H9 (cell line): ENCODE measurements at places on chromosomes 5 and 9.

- peak; percentile 99 for DNase-seq
These were observed at the start of gene ADGRV1 for GRCh38 chr5:90558344-90559192. ADGRV1 (plus strand) TSS chr5:90558797; CDS start chr5:90558896, 99 bp downstream.

DNA sequence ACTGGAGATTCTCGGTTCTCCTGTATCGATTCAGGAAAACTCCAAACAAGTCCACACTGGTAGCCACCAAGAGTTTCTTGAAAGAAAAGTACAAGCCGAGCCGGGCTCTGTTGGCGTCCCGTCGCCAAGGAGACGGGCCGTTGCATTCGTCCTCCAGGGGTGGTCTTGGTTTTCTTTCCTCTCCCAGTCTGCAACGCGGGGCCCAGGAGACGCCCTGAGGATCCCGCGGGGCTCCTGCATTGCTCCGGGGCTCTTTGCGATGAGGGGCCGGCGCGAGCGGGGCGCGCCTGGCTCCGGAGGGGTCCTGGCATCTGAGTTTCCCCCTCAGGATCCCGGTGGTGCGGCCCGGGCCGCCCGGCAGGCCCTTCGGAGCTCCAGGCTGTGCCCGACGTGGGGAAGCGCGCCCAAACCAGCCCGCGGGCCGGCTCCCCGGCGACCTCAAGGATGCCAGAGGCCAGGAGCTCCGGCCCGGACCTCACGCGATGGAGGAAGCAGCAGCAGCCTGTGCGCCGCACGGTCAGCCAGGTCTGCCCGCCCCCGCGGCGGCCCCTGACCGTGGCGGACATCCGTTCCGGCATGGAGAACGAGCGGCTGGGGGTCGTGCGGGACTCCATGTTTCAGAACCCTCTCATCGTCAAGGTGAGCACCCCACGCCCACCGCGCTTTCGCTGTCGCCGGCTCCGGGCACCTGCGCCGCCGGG lies at the start of gene CFAP77:
CFAP77 (plus strand) TSS at position 384 of the 701 bp plus-strand sequence; CDS start at position 445, 61 bp downstream.
- peak; percentile 70 for DNase-seq

DNA sequence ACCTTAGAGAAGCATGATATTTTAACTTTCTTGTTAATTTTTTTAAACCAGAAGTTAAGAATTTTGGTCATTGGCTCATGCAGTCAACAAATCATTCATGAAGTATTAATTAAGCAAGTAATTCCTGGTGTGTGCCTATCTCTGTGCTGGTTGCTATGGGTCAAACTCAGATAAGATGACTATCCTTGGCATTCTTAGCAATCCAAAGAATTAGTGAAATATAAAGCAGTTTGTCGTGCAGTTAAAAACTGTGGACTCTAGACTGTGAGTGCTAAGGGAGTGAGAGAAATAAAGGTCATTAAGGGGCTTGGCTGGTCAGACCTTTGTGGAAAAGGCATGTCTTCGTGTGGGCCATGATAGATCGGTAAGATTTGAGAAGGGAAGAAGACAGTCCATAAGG lies 4.8 kb downstream of the CYFIP2 start:
- DNase-seq: no peak

DNA sequence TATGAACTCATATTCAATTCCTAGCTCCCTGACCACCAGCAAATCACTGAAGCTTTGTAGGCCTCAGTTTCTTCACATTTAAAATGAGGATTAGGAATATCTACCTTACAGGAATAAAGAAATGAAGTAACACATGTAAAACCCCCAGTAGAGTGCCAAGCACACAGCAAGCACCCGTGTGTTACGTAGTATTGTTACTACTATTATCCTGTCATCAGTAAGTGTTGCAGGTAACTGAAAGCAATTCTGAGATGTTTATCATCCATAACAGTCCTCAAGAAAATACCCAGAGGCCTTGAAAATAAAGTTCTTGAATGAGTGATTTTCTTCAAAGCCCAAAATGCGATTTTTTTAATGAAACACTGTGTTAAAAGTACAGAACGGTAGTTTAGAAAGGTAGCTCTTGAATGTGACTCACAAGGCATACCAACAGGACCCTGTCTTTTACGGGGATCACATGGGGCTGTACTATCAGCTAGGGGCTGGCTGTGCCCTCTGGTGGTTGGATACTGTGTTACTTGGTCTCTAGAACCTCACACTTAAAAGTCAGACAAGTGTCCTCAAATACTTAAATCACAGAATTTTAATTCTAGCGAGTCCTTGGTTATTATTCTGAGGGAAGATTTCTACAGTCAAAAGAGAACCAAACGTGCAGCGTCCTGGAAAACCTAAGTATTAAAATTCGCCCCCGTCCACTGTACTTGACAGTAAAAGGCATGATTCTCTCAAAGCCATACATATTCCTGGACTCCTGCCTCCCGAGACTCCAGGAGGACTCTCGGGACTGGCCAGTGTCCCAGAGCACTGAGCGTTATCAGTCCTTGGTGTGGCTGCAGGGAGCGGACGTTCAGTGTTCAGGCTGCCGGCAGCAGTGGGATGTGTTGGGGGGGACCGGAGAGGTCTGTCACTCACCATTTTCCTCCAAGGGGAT lies 725 bp downstream of the NDUFB6 start:
- DNase-seq: peak; percentile 66

GRCh38 chr5:174567506-174568141 lies 156.8 kb upstream of the MSX2 start:
- no peak for DNase-seq

GRCh38 chr5:80437326-80437725 lies 29.5 kb downstream of the ZFYVE16 start:
- no peak for DNase-seq

DNA sequence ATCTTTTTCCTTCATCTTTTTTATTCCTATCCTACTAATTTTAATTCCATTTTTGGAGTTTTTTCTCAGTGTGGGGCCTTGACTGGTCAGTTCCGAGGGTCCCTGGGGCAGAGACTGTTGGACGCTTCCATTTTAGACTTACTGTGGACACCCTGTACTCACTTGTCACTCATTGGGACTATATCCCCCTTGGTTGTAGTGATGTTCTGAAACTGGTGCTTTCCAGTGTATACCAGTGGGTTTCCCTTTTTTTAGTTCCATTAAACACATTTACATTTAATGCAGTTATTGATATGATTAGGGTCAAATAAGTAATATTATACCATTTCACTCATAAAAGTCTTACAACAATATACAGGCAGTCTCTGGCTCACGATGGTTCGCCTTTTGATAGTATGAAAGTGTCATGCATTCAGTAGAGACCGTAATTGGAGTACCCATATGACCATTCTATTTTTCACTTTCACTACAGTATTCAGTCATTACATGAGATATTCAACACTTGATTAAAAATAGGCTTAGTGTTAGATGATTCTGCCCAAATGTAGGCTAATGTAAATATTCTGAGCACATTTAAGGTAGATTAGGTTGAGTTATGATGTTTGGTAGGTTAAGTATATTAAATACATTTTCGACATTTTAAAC lies 46.0 kb downstream of the CNOT6 start:
- no peak for DNase-seq

GRCh38 chr5:170444969-170445505 lies 55.9 kb upstream of the KCNMB1 start:
- DNase-seq: no peak

- no peak for DNase-seq
These were observed 89.3 kb upstream of the DMRT1 start for GRCh38 chr9:752201-752600.

- DNase-seq: no peak
These were observed 40.4 kb upstream of the HSPB3 start for GRCh38 chr5:54415147-54415546.

DNA sequence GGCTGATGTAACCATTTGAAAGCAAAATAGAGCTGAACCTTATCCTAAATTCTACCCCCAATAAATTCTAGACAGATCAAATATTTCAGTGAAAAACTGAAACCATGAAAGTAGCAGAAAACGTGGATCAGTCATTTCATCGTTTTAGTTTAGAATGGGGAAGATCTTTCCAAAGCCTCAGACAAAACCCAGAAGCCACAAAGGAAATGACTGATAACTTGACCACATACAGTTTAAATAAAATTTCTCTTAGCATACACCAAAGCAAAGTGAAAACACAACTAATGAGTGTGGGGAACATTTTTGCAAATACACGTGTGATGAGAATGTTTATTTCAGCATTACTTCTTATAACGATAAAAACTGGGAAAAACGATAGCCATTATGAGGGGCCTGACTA lies 284.8 kb downstream of the ADGRV1 start:
- DNase-seq: no peak

- DNase-seq: no peak
These were observed 153.1 kb downstream of the DROSHA start for GRCh38 chr5:31378838-31379237.

GRCh38 chr9:122016744-122017143 lies 76.4 kb downstream of the TTLL11 start:
- DNase-seq: no peak

DNA sequence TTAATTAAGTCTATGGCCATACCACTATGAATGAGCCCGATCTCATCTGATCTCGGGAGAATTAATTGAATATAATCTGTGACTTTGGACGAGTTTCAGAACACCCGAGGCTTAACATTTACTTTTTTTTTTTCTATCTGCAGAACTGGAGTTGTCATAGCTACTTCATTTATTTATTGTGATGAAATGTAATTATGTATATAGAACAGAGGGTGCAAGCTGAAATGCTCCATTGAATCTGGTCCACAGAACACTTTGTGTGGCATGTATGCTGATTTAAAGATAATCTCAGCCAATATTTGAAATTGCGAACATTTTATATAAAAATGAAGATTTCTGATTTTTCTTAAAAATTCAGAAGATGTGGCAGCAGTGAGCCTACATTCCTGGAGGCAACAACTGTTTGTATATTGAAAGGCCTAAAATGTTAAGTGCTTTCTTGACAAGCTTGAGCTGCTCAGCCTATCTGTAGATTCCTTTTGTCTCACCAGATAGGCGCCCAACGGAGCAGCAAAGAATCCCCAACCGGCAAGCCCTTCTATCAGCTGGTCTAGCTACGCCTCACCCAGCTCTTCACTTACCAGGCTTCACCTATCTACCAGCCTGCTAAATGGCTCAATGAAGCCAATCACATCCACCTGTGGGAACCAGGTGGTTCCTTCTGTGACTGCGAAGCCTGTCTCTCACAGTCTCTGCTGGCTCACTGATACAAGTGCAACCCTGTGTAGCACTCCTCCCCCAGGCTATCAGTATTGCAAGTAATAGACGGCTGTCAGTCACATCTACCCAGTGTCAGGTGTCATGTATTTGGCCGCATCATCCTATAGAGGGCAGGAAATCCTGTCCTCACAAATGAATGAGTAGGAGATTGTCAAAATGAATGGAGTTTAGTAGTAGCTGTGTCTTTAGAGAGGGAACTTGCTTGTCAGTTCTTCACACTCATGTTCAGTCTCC lies 170.6 kb upstream of the MRPS30 start:
- peak; percentile 49 for DNase-seq

DNA sequence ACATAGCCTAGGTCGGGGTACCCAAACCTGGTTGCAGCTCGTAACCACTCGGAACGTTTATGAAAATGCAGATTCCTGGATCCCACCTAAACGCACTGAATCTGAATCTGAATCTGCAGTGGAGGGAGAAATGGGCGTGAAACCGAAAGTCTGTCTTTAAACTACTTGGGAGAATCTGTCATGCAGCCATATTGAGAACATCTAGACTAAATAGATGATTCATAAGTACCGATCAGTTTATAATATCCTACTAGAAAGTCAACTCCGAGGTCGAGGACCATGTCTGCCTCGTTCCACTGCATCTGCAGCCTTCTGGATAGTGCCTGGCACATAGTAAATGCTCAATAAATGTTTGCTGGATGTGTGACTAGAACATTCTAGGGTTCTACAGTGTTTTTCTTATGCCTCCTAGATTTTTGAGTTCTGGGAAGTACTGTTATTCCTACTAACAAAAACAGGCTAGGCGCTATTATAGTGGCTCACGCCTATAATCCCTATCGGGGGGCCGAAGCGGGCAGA lies 632 bp downstream of the COQ4 start:
- no peak for DNase-seq

GRCh38 chr9:99749641-99750040 lies 72.0 kb upstream of the NR4A3 start:
- DNase-seq: no peak

- DNase-seq: no peak
These were observed 18.1 kb downstream of the LPCAT1 start for GRCh38 chr5:1505506-1506241.

DNA sequence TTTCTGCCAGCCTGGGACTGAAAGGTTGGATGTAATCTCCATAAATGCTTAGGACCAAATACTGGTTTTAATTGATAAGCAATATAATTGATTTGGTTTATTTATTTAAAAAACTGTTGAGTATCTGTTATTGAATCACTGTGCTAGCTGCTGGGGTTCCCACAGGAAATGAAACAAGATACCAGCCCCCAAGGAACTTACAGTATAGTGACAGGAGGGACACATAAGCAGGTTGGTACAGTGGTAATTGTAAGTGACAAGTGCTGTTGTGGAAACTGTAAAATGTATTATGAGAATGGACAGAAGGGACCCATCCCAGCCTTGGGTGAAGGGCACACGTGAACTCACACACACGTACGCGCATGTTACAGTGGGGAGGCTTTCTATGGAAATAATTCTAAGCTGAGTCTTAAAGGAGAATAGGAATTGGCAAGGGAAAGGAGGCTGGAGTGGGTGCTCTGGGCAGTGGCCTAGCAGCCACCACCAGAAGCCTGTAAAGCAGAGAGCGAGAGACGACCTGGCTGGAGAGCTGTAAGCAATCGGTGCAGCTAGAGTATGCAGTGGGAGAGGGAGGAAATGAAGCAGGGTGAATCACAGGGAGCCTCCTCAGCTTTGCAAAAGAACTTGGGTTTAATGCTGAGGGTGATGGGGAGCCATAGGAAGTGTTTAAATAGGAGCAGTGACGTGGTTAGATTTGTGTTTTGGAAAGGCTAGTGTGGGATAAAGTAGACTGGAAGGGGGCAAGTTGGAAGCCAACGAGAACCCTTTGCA lies 39.3 kb downstream of the GLRA1 start:
- peak; percentile 31 for DNase-seq

DNA sequence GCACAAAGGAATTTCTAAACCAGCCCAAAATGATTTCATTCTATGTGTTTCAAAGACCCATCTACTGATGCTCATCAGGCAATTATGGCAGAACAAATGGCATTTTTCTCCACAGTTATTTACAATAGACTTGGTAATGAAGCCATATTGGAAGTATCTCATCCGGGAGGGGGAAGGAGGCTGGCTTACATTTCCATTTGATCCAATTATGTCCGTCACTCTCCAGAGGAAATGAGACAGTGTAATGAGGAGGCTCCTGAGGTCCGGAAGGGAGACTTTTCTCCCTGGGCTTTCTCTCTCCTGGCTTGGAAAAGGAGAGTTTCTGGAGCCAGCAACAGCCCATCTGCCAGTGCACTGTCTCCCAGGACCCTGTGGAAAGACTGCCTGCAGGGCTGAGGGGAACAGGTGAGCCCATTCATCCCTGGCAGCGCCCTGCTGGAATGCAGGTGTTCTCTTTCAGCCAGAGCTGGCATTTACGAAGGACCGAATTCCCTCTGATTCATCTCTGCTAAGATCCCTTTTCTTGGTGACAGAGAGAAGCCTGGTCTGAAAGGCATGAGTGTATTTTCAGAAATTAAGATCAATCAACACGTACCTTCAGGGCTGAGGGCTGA lies 54.9 kb upstream of the SAP30L start:
- DNase-seq: no peak
